ENCODE measurements at places on chromosomes 4 and X. TPM values are rescaled to one million over a fixed set of nuclear protein-coding genes. Genes with fewer than 3 reads are reported as not detected.

IGSF1 gene
- total RNA-seq, result not detected

PORCN gene
- total RNA-seq, result 15.2 TPM

DNA sequence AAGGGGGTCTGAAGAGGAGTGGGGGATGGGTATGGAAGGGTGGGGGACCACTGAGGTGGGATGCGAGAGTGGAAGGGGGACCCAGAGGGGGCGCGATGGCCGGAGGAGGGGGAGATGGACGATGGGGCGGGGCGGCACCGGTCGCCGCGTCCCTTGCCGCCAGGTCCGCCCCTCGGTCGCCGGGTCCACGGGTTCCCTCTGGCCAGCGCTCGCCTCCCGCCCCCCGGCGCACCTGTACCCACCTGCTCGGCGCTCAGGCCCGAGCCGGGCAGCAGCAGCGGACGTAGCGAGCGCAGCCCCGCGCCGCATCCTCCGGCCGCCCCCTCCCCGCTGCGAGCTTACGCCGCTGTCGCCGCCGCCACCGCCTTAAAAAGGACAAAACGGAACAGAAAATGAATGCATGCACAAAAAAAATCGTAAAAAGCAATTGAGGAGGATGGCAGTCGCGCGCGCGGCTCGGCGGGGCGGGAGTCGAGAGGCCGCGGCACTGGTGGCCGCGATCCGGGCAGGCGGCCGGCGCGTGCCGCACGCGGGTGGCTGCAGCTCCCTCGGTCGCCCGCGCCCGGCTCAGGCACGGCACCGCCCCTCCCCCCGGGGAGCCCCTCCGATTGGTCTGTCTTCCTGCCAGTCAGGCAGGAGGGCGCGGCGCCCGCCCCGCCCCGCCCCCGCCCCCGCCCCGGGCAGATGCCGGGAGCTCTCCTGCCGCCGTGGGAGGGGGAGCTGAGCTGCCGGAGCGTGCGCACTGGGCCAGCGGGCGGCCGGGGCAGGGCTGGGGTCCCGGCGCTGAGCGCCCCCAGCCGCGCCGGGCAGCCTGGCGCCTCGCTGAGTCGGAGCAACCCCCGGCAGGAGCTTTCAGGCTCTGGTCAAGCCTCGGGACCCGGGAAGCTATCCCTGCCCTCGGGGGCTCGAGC lies at the start of gene JAKMIP1:
Gene JAKMIP1 (minus strand): TSS at position 539 of the 911 bp plus-strand sequence. CDS start 87,699 bp downstream, outside the sequence.
- peak; percentile 39 for DNase-seq

GRCh38 chrX:132058975-132059374 lies 35.9 kb downstream of the STK26 start:
- no peak for DNase-seq

DNA sequence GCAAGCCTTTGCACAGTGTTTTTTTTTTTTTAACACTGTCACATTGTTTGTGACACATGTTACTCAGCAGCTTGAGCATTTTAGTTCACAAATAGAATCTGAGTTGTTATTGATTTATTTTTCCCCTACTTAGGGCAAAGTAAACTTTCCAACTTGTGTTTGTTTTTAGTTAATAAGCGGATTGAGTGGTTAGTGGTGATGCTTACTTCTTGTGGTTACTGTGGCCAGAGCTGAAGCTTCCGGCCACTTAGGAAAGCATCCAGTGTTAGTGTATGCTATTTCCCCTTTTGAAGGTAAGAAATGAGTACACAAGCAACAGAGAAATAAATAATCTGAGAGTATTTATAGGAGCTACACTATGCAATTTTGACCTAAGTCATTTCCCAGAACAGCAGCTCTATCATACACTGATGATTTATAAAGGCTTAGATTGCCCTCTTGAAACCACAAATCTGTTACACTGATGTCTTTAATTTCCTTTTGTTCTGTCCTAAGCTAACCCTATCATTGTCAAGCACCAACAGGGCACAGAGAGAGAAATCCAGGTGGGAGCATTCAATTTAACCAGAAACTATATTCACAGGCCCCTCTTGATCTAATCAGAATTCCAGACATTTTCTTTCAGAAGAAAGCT lies 2464.6 kb downstream of the PCDH7 start:
- DNase-seq, result peak; percentile 49

DNA sequence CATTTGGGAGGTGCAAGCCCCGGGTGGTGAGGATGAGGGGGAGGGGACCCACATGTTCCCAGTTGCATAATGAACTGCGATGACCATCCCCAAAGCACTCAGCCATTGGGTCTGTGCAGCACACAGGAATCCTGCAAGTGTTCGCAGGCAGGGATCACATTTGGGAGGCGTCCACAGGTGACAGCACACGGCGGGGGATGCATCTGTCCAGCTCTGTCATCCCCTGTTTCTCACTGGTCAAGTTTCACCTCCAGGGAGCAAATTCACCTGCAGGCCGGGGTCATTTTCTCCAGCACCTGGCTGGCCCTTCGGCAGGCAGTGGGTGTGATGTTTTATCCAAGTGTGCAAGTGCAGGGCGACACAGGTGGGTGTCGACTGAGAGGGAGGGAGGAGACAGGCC lies 33.3 kb upstream of the SORCS2 start:
- no peak for DNase-seq

DNA sequence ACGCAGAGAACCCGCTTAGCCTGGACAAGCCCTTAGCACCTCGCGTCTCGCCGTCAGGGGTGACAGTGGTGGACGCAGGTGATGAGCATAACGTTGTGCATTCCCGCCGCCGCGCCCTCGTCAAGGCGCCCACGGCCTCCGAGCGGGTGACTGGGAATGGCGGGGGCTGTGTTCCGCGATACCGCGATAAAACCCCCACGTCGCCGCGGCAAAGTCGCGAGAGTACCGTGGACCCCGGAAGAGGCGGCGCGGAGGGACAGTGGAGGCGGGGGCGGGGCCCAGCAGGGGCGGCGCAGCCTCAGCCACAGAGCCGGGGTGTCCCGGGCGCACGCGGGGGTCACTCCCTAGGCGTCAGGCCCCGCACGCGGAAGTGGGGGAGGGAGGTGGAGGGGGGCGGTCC lies 53.8 kb downstream of the ZFYVE28 start:
- no peak for DNase-seq

DNA sequence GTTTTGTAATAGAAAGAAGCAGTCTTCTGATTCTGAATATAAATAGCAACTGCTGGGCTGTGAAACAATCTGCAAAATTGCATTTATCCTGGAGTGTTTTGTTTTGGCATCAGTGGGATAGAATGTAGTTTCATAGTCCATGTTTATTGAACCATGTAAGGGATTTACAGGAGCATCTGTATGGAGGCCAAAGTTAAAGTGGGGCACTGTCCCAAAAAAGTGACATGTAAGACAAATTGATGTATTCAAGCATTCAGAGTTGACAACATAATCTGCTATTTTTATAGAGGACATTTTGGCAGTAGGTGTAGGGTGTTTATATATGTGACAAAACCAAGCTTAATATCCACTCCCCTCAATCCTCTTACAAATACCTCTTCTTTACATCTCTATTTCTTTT lies 200.5 kb upstream of the ANK2 start:
- no peak for DNase-seq

GRCh38 chr4:118790544-118790943 lies 45.4 kb downstream of the SEC24D start:
- DNase-seq, result no peak

GRCh38 chrX:40877887-40878286 lies 142.5 kb upstream of the MED14 start:
- no peak for DNase-seq

DNA sequence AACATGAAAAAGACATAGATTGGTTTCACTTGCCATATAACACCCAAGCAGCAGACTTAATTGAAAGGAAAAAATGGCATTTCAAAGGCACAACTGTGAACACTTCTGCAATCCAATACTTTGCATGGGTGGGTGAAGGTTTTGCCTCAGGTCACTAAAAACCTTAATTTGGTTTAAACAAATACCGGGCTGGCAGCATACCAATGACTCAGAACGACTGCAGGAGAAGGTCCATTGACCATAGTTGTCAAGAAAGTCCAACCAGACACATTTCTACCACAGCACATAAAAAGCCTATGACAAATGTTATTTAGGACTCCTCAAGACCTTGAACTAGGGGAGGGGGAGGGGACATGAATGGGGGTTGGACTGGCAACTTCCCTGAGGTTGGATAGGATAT lies 183.6 kb upstream of the TRPC5 start:
- no peak for DNase-seq
